ENCODE measurements at places on chromosomes 11 and 22.

- DNase-seq: no peak
These were observed 27.7 kb downstream of the EMID1 start for GRCh38 chr22:29233277-29233877.

DNA sequence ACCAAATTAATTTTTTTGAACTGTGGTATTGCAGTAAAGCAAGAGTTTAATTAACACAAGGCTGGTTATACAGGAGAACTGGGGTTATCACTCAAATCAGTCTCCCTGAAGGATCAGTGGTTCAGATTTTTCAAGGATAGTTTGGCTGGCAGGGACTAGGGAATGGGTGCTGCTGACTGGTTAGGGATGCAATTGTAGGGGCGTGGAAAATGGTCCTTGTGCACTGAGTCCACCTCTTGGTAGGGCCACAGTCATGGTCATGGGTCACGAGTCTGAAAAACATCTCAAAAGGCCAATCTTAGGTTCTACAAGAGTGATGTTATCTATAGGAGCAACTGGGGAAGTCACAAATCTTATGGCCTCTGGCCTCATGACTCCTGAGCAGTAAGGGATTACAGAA lies 27.9 kb downstream of the MCHR1 start:
- DNase-seq: no peak

- DNase-seq: no peak
These were observed 966 bp upstream of the CASP12 start for GRCh38 chr11:104899226-104899625.

DNA sequence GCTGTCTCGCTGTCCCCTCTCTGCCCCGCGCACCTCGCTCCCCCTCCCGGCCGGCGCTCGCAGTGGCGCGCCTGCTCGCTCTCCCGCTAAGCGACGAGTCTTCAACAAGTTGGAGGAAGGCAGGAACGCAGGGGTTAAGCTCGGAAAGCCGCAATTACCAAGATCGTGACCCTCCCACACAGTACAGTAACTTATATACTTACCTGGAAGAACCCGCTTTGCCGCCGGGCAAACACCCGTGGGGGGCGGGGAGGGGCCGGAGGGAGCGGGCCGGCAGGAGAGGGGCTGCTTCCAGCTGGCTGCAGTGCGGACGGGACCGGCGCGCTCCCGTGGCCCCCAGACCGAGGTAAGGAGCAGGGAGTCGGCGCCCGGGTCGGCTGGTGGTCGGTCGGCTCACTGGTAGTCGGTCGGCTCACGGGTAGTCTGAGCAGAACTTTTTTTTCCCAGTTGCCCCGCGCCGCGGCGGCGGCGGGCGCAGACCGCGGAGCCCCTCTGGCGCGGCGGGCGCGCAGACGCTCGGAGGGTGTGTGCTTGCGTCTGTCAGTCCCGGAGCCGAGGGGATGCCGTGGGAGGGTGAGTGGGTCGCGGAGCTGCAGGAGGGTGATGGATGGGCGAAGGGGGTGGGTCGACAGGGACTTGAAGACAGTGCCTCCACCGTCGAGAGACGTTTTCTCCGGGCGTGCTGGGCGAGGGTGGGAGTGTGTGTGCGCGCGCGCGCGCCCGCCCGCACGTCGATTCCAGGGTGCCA lies 101.2 kb upstream of the HSD17B12 start:
- DNase-seq: no peak

DNA sequence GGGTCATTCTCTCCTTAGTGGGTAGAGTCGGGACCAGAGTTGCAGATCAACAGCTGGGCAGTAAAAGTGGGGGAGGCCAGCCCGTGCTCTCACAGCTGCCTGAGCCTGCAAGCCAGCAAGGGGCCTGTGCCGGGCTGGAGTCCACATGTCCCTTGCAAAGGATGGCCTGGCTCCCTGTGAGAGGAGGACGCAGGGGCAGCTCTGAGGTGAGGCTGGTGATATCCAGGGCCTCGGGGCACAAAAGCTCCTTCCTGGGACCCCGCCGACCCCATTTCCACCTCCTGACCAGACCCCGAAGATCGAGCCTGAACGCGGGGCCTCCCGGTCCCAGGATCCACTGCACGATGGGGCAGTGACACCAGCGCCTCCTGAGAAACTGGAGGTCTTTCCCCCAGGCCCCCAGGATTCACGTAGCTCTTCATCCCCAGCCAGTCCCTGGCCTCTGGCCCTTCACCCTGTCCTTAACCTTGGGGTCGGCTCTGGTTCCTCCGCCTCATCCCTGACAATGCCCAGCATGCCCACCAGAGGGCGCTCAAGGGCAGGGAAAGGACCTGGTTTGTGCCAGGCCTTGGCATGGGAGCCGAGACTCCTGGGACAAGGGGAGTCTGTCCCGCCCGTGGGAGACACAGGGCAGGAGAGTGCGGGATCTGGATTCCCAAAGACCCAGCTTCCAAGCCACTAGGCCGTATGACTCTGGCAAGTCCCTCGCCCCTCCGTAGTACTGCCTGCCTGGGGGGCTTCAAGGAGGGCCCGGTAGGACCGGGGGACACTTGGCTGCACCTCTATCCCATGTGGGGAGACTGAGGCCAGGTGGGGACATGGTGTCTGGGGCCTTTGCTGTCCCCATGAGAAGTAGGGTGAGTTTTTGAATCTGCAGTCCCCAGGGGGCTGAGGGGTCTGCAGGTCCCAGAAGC lies 17.8 kb upstream of the WNT7B start:
- DNase-seq: peak; percentile 56

GRCh38 chr11:1076061-1076665 lies 1.5 kb downstream of the MUC2 start:
- DNase-seq: no peak

GRCh38 chr11:71963468-71963867 lies 34.6 kb downstream of the RNF121 start:
- DNase-seq: no peak

DNA sequence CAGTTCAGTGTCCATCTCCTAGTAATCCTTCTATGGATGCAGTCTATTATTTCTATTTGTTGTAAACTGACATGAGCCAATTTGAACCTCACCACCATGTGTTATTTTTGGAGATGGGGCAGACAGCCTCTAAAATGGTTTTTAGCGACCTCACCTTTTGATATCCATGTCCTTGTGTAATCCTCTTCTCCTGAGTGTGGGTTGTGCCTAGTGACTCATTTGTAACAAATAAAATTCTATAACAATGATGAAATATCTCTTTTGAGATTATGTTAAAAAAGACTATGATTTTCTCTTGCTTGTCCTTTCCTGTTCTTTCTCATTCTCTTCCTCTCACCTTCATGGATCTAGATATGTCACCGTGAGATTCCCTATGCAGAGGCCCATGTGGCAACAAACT lies 554.6 kb upstream of the ANO3 start:
- DNase-seq: no peak

DNA sequence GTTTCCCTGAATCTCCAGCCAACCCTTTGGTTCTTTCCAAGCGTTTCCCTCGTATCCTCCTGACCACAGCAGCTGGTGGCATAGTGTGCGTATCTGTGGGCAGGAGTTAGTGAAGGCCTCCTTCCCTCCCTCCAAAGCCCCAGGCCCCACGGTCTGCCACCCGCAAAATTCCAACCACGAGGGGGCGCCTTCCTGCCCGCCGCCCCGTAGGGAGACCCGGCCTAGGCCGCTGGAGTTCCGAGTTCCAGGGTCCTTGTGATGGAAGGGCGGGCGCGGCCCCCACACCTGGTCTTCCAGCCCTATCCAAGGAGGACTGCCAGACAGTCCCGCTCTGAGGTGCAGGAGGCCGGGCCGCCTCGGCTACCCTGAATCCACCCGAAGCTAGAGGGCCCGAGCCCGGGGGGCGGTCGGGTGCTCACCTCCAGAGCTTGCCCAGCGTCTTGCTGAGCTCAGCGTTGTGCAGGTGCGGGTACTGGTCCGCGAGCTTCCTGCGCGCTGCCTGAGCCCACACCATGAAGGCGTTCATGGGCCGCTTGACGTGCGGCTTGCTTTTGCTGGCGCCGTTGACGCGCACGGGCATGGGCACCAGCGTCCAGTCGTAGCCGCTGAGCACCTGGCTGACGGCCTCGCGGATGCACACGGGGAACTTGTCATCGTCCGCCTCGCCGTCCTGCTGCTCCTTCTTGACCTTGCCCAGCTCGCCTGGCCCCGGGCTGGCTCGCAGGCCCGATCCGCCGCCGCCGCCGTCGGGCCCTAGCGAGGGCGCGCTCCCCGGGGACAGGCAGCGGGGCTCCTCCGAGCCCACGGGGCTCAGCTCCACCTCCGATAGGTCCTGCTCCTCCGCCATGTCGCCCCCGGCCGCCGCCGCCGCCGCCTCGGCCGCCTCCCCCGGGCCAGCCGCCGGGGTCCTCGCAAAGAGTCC lies 1.2 kb downstream of the SOX10 start:
- no peak for DNase-seq

DNA sequence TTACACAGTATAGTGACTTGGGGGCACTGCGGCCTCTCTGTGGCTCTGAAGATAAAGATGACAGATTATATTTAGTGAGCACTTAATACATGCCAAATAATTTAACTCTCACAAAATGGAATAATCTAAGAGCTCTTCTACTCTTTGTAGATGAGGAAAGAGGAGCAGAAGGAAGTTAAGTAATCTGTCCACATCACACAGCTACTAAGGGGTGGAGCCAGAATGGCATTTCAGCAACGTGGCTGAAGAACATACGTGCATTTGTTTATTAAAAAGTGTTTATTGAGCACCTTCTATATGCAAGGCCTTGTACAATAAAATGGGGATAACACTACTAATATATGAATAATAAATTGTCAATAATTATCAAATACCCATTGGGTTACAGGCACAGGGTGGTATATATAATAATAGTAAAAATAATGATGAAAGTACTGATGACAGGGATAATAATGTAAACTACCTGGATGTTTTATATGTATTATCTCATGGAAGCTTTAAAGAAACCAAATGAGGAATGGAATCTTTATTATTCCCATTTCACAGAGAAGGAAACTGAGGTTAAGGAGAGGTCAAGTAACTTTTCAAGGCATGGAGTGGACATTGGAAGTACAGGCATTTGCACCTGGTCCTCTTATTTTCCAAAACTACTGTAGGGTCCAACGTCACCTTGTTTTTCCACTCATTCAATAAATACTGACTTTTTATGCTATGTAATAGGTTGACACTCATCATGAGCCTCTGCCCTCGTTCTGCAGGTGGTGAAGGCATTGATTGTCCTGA lies 38.0 kb upstream of the IL17RA start:
- no peak for DNase-seq

DNA sequence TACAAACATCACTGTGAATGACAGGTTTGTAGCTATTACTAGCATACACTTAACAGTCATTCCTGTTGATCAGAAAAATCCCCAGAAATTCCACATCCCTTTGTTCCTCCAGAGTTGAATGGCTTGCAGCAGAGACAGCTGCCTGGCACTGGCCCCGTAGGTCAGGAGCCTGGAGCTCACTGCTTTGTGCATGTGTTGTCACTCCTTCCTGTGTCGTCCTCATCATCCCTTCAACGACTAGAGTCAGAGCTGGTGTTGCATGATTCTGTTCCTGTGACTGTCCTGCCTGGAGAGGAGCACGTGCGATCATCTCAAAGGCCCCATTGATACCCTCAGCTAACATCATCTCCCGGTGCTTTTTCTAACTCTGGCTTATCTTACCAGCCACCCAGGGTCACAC lies 58.3 kb downstream of the LDLRAD3 start:
- no peak for DNase-seq

- no peak for DNase-seq
These were observed 30.4 kb downstream of the OPCML start for GRCh38 chr11:133501643-133502539.

DNA sequence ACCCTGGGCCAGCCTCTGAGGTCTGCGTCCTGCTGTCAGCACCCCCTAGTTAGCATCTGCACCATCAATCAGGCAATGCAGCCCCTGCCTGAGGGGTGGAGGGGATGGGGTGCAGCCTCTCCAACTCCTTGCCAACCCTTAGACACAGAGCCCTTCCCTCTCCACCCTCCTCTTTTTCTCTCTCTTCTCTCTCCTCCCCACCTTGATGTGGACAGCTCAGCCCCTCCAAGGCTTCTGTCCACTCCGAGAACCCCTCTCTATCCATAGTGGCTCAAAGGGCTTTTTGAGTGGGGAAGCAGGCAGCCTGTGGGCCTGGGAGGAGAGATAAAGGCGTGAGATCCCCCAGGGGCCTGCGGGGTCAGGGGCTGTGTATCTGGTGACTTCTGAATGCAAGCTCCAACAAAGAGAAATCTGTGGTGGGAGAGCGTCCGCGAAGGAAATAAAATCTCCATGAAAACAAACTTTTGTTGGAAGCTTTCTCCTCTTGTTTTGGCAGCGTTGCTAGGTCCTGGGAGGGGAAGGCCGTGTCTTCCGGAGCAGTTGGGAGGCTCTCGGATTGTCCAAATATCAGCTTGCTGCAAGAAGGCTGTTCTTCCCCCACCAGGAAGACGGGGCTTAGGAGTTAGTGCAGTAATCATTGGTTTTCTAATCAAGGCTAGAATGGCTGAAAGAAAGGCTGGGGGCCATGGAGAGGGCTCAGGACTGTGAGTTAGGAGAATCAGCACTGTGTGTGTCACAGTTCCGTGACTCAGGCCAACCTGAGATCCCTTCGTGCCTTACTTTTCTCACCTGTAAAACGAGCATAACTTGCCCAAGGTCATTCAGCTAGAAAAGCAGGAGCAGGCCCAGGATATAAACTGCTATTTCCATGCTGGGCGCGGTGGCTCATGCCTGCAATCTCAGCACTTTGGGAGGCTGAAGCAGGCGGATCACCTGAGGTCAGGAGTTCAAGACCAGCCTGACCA lies 50.3 kb downstream of the PKNOX2 start:
- no peak for DNase-seq

Measured in CD4-positive, alpha-beta memory T cell (primary cell).